Left ventricle myocardium inferior (tissue), 1 donor: ENCODE measurements at places on chromosomes 7 and 10. TPM values are rescaled to one million over a fixed set of nuclear protein-coding genes. Genes with fewer than 3 reads are reported as not detected.

GRCh38 chr7:20466543-20467021, 135.9 kb downstream of the ITGB8 start:
- H3K4me3 ChIP-seq, result no peak overlapping the region
- H3K27ac ChIP-seq, result no peak overlapping the region
- DNase-seq, result no peak

GRCh38 chr7:18727115-18727870, 231.7 kb downstream of the HDAC9 start:
- H3K27ac ChIP-seq, result no peak overlapping the region
- no peaks in the 10 kb centered on the region for H3K27me3 ChIP-seq
- no peaks in the 10 kb centered on the region for H3K4me1 ChIP-seq
- DNase-seq, result no peak
- no peaks in the 10 kb centered on the region for H3K36me3 ChIP-seq

GRCh38 chr7:118629898-118630438, 405.5 kb downstream of the ANKRD7 start:
- no peaks in the 10 kb centered on the region for H3K36me3 ChIP-seq
- no peaks in the 10 kb centered on the region for H3K27me3 ChIP-seq
- H3K4me3 ChIP-seq, result no peak overlapping the region
- no peaks in the 10 kb centered on the region for H3K4me1 ChIP-seq
- no peak overlapping the region for H3K27ac ChIP-seq
- no peak for DNase-seq

DNA sequence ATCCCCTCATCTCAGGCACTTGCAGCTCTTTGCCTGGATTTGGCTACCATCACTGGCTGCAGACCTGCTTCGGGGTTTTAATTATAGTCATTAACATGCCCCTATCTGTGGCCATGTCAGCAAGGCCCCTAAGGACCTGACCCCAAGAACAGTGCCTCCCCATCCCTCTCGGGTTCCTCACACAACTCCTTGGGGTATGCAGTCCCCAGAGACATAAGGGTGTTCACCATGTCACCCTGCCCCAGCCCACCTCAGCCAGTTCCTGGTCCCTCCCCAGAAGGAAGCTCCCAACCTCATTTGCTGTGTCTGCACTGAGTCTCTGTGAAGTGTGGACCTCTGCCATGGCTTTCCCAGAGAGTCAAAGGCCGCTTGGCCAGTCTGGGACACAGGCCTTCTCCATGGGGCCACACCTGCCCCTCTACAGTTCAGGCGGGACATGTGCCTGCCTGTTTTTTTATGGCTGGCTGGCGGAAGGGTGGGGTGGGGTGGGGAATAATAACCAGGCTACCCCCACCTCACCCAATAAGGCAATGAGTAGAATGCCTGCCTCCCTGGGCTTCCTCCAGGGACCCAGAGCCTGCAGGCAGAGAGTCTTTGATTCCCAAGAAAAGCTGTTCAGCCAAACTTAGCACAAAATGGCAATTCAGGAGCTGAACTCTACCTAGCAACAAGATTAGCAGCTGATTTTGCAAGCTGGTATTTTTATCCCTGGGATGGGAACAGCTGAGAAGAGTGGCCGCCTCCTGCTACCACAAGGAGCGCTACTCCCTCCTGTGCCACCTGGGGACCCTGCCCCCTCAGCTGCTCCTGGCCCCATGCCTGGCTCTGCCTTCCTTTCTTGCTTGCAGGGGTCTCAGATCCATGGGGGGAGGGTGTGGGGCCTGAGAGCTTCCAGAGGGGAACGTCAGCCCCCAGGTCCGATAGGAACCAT, 23.7 kb upstream of the CAMK2B start:
- no peak overlapping the region for H3K4me3 ChIP-seq
- peaks cover 24% of the 10 kb centered on the region for H3K4me1 ChIP-seq
- H3K36me3 ChIP-seq, result no peaks in the 10 kb centered on the region
- H3K27ac ChIP-seq, result no peak overlapping the region
- H3K27me3 ChIP-seq, result no peaks in the 10 kb centered on the region
- no peak for DNase-seq

Gene HIF1AN
- 53.4 TPM for total RNA-seq

DNA sequence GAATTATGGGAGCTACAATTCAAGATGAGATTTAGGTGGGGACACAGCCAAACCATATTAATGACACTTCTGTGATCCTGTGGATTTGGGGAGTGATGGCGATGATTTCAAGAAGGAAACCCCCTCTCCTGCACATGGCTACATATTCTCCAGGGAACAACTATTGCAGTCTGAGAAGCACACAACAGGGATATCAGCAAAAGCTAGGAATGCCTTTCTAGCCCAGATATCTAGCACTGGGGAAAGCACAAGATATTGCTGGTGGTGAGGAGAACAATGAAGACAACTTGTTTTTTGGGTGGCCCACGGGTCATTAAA, 24.3 kb downstream of the EPDR1 start:
- H3K4me3 ChIP-seq, result no peak overlapping the region
- no peaks in the 10 kb centered on the region for H3K36me3 ChIP-seq
- no peaks in the 10 kb centered on the region for H3K27me3 ChIP-seq
- DNase-seq, result no peak
- H3K27ac ChIP-seq, result peak overlapping the region; percentile 83
- peaks cover 57% of the 10 kb centered on the region for H3K4me1 ChIP-seq

GRCh38 chr7:12851142-12851541, 163.7 kb downstream of the ARL4A start:
- no peak for DNase-seq
- no peak overlapping the region for H3K4me3 ChIP-seq
- no peaks in the 10 kb centered on the region for H3K36me3 ChIP-seq
- no peaks in the 10 kb centered on the region for H3K27me3 ChIP-seq

Gene ENTPD1
- 7.7 TPM for total RNA-seq
